CD4-positive, alpha-beta T cell treated with Interleukin-4 for 4 hours (primary cell): ENCODE measurements at places on chromosomes 3 and 15.

- DNase-seq, result no peak
These were observed 111.1 kb downstream of the MAGI1 start for GRCh38 chr3:65927576-65927975.

GRCh38 chr3:50189274-50189673, 2.1 kb upstream of the GNAT1 start:
- DNase-seq, result no peak

DNA sequence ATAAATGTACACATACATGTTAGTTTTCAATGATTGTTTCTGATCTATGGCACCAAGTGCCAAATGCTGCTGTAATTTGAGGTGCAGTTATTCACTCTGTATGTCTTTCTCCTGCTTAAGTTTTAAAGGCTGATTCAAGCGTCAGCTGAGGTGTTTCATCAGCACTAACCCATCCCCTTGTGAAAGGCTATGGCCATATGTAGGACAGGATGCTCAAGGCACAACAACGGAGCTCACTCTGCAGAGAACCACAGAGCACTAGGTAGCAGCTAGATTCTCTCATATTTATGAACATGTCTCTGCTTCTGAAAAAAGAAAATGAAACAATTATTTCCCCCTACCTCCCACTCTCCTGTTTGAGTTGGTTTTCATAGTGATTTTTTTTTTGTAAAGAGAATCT, 340.0 kb upstream of the TMCO5A start:
- DNase-seq, result no peak

GRCh38 chr3:26259176-26259575, 363.4 kb upstream of the LRRC3B start:
- DNase-seq, result no peak

DNA sequence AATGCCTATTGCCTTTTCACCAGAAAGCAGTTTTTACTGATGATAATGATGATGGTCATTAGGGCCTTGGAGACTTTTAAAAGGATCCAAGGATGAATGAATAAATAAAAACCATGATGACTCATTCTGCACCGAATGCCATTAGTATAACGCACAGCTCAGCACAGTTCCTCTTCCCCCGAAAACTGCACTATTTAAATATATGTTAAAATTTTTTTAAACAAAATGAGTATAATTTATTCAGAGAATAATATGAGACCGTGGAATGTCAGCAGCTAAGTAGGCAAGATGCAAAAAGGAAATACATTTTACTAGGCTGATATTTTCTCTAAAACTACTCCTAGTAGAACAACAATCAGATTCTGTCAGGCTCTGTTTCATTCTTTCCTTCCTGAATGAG, 83.4 kb upstream of the NANOGP8 start:
- DNase-seq, result no peak

GRCh38 chr3:149377408-149378364, at the start of gene TM4SF1:
Gene TM4SF1 (minus strand): TSS chr3:149377649. CDS start chr3:149377547, 102 bp downstream.
- DNase-seq, result no peak

GRCh38 chr15:43285609-43286037, 18.9 kb upstream of the TGM5 start:
- peak; percentile 66 for DNase-seq

DNA sequence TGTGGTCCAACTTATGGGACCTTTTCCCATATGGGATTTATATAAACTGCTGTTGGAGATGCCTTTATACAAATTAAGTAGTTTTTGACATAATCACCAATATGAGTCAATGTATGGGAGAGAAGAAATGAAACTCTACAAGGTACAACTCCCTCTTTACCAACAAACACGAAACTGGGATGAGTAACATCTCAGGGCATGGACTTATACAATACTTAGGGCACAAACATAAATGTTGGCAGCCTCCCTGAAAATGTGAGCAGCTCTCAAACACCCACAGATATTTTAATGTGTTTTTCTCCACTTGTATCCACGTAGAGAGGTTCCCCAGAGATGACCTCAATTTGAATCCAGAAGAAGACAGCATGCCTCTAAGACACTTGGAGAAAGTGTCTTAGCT, 161.6 kb downstream of the MAGI1 start:
- DNase-seq, result no peak

DNA sequence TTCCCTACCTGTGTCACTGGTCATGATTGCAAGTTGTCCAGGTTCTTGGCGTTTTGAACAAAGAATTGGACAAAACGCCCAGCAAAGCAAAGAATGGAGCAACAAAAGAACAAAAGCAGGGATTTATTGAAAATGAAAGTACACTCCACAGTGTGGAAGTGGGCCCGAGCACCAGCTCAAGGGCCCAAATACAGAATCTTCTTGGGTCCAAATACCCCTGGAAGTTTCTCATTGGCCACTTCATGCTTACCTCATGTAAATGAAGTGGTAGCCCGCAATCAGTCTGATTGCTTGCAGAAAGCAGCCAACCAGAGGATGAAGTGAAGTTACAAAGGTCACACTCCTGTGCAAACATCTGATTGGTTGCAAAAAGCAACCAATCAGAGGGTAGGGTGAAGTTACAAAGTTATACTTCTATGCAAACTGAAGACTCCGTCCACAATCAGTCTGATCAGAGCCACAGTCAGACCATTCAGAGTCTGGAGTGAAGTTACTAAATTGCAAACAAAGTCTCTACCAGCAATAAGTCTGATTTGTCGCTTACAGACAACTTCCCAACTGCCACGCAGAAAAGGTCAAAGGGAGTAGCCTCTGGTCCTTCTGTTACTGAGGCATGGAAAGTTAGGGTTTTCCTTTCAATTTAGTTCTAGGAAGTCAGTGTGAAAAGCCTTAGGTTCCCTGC, 8.3 kb upstream of the TM4SF1 start:
- DNase-seq, result no peak

DNA sequence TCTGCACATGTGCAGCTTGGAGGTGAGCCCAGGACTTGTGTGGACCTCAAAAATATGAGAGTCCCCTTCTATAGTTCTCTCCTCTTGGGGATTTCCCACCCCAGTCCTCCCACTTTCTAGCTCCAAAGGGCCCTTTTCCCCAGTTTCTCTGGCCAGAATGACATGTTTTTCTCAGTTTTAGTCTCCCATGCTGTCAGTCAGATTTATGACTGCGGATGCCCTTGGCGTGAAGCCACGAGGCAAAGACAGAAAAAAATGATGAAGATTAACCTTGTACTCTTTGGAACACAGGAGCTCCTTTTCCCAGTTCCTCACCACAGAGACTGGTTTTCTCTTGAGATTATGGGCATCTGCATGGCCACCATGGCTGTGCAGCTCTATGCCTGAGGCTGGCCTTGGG, 72.0 kb upstream of the TTBK2 start:
- no peak for DNase-seq

DNA sequence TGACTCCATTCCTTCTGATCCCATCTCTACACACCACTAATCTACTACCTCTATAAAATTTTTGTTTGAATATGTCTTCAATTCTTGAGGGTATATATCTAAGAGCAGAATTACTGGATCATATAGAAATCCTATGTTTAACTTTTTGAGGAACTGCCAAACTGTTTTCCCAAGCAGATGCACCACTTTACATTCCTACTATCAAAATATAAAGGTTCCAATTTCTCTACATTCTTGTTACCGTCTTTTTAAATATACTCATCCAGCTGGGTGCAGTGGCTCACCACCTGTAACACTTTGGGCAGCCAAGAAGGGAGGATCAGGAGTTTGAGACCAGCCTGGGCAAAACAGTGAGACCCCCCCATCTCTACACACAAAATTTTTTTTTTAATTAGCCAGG, 268.0 kb downstream of the SCAPER start:
- DNase-seq, result no peak

- DNase-seq, result no peak
These were observed 50.0 kb upstream of the PSMD6 start for GRCh38 chr3:64073158-64073761.

DNA sequence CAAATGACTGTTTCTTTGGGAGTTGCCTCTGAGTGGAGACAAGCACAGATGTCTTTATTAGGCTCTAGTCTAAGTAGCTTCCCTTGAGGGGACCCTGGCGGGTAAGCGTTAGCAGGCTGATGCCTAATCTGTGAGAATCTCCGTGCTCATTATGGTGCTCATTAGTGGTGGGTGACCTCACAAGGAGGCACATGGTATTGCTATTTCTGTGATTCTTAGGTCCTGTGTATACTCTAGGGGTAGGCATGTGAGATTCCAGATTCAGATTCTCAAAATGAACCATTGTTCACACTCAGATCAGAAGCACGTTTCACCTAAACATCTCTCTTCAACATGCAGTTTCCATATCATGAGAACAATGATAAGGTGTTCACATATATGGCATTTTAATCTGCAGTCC, 809.7 kb downstream of the NR2F2 start:
- DNase-seq, result no peak
